ENCODE measurements at places on chromosomes 6 and 20.

DNA sequence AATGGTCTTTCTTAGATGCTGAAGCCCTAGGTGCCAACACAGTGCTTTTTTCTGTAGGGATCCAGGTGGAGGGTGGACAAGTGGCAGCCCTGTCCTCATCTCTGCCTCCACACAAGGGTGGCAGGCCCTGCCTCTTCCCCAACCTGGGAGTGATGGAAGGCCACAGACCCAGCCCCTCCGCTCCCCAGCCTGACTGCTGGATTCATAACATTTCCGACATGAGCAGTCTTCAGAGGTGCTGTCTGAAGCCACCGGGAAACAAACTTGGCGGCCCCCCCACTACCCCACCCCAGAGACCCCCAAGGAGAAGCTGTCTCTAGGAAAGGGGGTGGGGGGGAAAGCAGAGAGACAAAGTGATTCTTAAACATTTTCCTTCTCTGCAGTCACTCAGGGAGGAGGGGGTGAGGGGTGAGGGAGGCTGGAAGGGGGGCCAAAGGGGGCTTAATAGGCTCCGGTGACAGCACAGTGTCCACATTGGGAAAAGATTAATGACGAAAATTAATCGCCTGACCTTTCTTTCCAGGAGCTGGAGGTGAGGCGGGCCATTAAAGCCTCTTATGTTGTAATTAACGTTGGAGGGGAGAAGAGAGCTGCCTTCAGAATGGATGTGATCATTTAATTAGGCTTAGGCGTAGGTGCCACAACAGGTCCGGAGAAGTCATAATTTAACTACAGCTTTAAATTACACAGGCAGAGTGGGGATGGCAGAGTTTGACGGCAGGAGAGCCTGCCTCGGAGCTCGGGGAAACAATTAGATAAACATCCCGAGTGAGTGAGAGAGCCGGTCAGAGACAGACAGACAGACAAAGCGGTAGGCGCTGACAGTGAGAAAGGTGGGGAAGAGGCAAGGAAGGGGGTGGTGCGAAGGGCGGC lies 76.8 kb upstream of the FOXP4 start:
- no peak for DNase-seq

DNA sequence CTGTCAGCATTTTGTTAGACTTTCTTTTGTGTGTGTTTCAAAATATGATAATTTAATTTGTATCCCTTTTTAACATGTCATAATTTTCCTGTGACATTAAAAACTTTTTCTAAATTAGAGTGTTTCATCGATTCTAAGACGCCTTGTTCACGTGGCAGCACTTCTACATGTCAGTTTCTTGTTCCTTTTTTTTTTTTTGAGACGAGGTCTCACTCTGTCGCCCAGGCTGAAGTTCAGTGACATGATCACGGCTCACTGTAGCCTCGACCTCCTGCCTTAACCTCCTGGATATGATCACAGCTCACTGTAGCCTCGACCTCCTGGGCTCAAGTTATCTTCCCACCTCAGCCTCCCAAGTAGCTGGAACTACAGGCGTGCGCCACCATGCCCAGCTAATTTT lies 27.6 kb upstream of the ADRM1 start:
- DNase-seq: no peak

GRCh38 chr6:159313018-159313417 lies 143.8 kb downstream of the FNDC1 start:
- DNase-seq: no peak

- DNase-seq: no peak
Observed at GRCh38 chr6:34044945-34045595, 100.8 kb downstream of the GRM4 start.

GRCh38 chr6:144248003-144248402 lies 37.1 kb upstream of the UTRN start:
- DNase-seq: no peak

Data from NCI-H345 (cell line).